ENCODE measurements at places on chromosomes 4 and X.
A peak's percentile ranks its signal among the peaks of the same experiment; 100 is the strongest.

- no peak overlapping the region for H3K4me3 ChIP-seq
- H3K27ac ChIP-seq: no peak overlapping the region
- DNase-seq: no peak
- H3K27me3 ChIP-seq: no peaks in the 10 kb centered on the region
- no peaks in the 10 kb centered on the region for H3K4me1 ChIP-seq
- H3K36me3 ChIP-seq: no peaks in the 10 kb centered on the region
Measured at GRCh38 chr4:181853881-181854511, 389.2 kb upstream of the TENM3 start.

DNA sequence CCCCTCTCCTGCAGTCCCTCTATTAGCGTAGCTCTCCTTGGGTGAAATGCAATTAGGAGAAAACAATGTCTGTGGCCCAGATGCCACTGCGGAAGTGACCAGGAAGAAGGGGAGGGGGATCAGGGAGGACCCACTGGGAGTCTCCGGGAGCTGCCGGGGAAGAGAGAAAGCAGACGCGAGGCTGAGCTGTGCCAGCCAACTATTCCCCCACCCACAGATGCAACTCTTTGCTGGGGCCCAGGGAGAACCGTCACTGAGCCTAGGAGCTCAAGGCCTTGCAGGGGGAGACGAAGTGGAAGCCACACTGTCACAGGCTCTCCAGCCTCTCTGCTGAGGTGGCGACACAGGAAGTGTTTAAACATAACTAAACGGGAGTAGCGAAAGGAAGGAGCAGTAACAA, 149.2 kb downstream of the BCOR start:
- no peaks in the 10 kb centered on the region for H3K36me3 ChIP-seq
- DNase-seq: no peak
- peaks cover 1% of the 10 kb centered on the region for H3K4me1 ChIP-seq
- no peak overlapping the region for H3K4me3 ChIP-seq

GRCh38 chrX:750263-750662, 119.7 kb downstream of the SHOX start:
- DNase-seq: no peak
- no peaks in the 10 kb centered on the region for H3K4me1 ChIP-seq
- no peaks in the 10 kb centered on the region for H3K27me3 ChIP-seq
- H3K4me3 ChIP-seq: no peak overlapping the region

DNA sequence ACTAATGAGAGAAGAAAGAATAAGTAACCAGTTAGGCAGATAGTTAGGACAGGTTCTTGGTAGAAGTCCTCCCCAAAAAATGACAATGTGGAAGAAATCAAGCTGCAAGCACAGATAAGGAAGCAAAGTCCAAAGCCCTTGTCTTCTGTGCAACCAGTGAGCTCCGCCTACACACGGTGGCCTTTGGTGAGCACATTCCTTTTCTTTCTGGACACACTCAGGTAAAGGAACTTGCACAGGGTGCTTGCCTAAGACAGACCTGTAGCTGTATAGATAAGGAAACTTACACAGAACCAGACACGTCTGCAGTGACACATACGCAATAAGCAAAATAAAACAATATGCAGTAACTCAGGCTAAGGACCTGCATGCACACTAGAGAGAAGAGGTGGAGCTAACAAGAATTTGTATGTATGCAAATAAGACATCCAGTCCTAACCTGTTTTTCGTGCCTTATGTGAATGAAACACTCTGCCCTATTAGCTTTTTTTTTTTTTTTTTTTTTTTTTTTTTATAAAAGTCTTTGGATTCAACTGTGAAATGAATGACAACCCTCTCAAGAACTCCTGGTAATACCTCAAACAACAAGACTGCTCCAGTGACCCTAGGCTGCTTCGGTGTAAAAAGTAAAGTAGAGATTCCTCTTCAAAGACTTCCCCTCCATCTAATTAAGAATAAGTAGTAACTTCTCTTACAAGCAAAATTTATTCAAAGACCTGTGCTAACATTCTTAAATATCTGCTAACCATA, 48.8 kb downstream of the UGT2B10 start:
- H3K4me3 ChIP-seq: no peak overlapping the region
- no peak overlapping the region for H3K27ac ChIP-seq
- no peaks in the 10 kb centered on the region for H3K27me3 ChIP-seq
- no peak for DNase-seq
- no peaks in the 10 kb centered on the region for H3K36me3 ChIP-seq
- no peaks in the 10 kb centered on the region for H3K4me1 ChIP-seq

DNA sequence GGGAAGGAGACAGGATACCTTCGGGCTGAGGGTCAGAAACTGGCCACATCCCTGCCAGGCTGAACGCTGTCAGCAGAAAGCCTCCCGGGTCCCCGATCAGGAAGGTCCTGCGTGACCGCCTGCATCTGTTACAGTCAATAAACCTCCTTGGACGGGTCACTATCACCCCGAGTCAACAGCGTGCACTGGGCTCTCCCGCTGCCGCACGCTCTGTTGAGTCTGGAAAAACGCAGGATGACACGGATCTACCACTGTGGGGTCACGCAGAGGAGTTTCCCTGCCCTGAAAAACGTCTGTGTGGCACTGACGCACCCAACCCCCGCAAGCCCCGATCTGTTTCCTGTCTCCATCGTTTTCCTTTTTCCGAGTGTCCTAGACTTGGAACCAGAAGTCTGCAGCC, 12.1 kb downstream of the PPP2R3B start:
- no peak overlapping the region for H3K27ac ChIP-seq
- H3K36me3 ChIP-seq: peaks cover 4% of the 10 kb centered on the region
- H3K4me3 ChIP-seq: peak overlapping the region; percentile 77
- H3K4me1 ChIP-seq: peaks cover 38% of the 10 kb centered on the region
- peak; percentile 19 for DNase-seq

- H3K4me1 ChIP-seq: peaks cover 4% of the 10 kb centered on the region
- H3K36me3 ChIP-seq: no peaks in the 10 kb centered on the region
- no peak overlapping the region for H3K4me3 ChIP-seq
- H3K27me3 ChIP-seq: no peaks in the 10 kb centered on the region
- no peak for DNase-seq
Measured at GRCh38 chrX:17692709-17693346, 44.5 kb upstream of the SCML1 start.

DNA sequence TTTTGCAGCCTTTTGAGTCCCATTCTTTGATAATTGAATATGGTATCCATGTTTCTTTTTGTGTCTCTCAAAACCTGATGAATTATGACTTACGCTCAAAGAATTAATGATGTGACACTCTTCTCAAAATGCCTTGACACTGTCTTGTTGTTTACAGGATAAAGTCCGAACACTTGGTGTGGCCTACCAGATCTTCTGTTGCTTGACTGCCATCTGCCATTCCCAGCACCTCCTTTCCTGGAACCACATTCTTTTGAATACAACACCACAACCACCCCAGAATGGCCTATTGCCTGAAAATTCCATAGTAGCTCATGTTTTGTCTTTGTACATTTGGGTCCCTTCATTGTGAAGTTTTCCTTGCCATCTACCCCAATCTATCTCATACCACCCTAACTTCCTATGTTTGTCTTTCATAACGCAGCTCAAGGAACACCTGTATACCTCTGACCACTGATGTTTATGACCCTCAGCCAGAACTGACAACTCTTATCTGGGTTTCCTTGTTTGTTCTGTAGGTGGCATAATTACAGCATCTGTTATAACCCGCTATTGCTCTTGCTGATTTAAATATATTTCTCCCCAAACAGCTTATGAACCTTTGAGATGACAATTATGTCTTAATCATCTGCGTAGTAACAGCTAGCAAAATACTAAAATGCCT, 991.3 kb downstream of the RAB28 start:
- no peaks in the 10 kb centered on the region for H3K27me3 ChIP-seq
- DNase-seq: no peak
- no peak overlapping the region for H3K27ac ChIP-seq
- H3K4me1 ChIP-seq: no peaks in the 10 kb centered on the region

DNA sequence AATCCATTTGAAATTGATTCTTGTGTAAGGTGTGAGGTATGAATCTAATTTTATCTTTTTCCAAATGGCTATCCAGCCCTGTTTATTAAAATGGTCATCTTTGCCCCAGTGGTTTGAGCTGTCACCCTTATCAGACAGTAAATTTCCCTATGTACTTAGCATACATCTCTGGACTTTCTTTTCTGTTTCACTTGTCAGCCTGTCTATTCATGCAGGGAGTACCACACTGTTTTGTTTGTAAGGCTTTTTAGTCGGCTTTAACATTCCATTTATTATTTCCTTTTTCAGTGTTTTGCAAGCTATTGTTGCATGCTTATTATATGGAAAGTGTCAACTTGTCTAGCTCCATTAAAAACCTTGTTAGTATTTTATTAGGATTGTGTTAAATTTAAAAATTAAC, 155.8 kb downstream of the STAG2 start:
- no peak overlapping the region for H3K27ac ChIP-seq
- peaks cover 4% of the 10 kb centered on the region for H3K4me1 ChIP-seq
- H3K36me3 ChIP-seq: no peaks in the 10 kb centered on the region
- H3K27me3 ChIP-seq: no peaks in the 10 kb centered on the region
- DNase-seq: no peak

- no peaks in the 10 kb centered on the region for H3K27me3 ChIP-seq
- H3K27ac ChIP-seq: no peak overlapping the region
- H3K4me1 ChIP-seq: no peaks in the 10 kb centered on the region
- no peak for DNase-seq
- no peak overlapping the region for H3K4me3 ChIP-seq
Measured at GRCh38 chr4:79872738-79873137, 200.3 kb downstream of the ANTXR2 start.

DNA sequence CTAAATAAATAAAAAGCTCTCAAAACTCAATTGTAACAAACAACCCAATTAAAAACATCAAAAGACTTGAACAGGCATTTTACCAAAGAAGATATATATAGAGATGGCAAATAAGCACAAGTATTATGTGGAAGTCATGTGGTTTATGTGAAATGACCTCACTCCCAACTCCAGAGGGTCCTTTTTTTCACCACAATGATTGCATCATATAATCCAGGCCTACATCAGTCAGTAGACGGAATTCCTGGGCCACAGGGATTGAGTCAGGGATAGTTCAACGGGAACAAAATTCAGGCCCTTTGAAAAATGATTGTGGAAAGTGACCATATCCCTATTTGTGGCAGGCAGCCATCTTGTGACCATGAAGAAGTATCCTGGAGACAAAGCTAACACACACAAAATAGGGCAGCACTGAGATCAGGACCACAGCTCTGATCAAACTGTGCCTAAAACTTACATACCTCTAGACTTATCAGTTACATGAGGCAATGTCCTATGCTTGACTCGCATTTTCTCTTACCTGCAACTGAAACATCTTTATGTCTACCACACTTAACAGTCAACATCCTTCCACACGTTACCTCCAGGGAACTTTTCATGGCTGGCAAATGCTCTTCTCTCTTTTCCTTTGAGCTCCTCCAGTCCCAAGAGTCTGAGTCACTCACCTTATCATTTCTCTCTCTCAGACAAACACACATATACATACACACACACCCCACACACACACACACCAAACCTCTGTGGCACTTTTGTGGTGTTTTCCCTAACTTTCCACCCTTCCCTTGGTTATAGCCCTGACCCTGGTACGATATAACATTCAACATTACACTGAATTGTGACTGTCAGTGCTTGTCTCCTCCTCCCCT, 113.5 kb downstream of the PHF8 start:
- no peak overlapping the region for H3K4me3 ChIP-seq
- peaks cover 7% of the 10 kb centered on the region for H3K4me1 ChIP-seq
- H3K36me3 ChIP-seq: peaks cover 2% of the 10 kb centered on the region
- peak overlapping the region; percentile 23 for H3K27ac ChIP-seq
- no peak for DNase-seq
- no peaks in the 10 kb centered on the region for H3K27me3 ChIP-seq

DNA sequence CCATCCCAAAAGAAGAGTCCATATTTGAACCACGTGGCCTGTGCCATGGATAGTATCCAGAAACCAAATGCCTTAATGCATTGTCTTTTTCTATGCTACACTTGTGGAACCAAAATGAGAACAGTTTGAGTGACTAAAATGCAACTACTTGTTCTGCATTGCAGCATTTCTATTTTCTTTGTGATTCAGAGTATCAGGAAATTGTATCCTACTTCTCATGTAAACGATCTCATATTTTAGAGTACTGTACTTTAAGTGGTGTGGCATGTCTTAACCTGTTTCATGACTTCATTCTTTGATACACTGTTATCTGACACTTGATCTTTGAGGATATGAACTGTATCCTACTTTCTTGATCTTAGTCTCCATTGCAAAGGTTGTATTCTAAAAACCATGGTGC, 167.2 kb upstream of the WDR1 start:
- DNase-seq: no peak
- H3K36me3 ChIP-seq: no peaks in the 10 kb centered on the region
- H3K27me3 ChIP-seq: no peaks in the 10 kb centered on the region

GRCh38 chr4:7857238-7857701, 82.4 kb downstream of the AFAP1 start:
- peak overlapping the region; percentile 68 for H3K27ac ChIP-seq
- H3K27me3 ChIP-seq: no peaks in the 10 kb centered on the region
- H3K36me3 ChIP-seq: peaks cover 2% of the 10 kb centered on the region
- peak overlapping the region; percentile 47 for H3K4me3 ChIP-seq

- no peak overlapping the region for H3K27ac ChIP-seq
- peaks cover 65% of the 10 kb centered on the region for H3K4me1 ChIP-seq
- DNase-seq: no peak
- H3K27me3 ChIP-seq: no peaks in the 10 kb centered on the region
Measured at GRCh38 chrX:118353081-118353850, 7.4 kb downstream of the WDR44 start.

- H3K4me3 ChIP-seq: peak overlapping the region; percentile 81
- no peaks in the 10 kb centered on the region for H3K36me3 ChIP-seq
- peak; percentile 53 for DNase-seq
- peaks cover 11% of the 10 kb centered on the region for H3K27me3 ChIP-seq
- H3K4me1 ChIP-seq: peaks cover 21% of the 10 kb centered on the region
Measured at GRCh38 chr4:80202741-80203553, 5.6 kb downstream of the PRDM8 start.

DNA sequence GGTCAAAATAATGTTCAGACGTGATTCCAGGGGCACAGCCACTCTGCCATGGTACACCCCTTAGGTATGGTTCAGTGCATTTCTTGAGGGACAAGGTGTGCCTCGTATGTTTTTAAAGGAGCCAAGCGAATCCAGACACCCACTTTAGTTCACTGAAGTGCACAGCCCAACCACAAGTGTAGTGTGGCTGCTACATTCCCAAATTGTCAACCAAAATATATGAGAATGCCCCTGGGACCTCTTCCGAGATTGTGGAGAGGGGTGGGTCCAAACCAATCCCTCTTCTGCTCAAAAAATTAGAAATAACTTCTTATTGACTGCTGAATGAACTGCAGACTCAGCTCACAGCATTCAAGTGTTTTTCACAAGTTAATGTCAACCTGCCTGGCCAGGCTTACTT, 7.4 kb upstream of the BRS3 start:
- no peak for DNase-seq
- peaks cover 3% of the 10 kb centered on the region for H3K27me3 ChIP-seq
- no peaks in the 10 kb centered on the region for H3K4me1 ChIP-seq

DNA sequence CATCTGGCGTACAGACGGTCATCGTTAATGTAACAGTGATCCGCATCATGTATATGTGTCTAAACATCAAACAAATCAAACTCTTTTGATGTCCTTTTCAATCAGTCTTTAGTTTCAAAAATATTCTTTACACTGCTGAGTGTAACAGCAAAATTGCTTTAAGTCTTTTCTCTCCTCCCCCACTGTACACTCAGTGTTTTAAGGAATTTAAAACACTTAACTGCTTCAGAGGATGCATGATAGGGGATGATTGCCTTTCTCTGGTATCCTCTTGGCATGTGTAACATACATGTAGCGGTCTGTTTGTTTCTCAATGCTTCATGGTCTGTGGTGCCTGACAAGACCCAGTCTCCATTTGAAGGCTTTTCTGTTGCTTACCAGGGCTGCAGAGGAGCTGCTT, 41.6 kb downstream of the LIMCH1 start:
- H3K27me3 ChIP-seq: no peaks in the 10 kb centered on the region
- H3K36me3 ChIP-seq: no peaks in the 10 kb centered on the region
- H3K4me1 ChIP-seq: no peaks in the 10 kb centered on the region
- no peak overlapping the region for H3K27ac ChIP-seq

Data from activated naive CD8-positive, alpha-beta T cell treated with anti-CD3 and anti-CD28 coated beads, Interleukin-2, amount 50 U/mL, for 24 hours (primary cell).